ENCODE measurements at places on chromosomes 6 and 20.
A peak's percentile ranks its signal among the peaks of the same experiment; 100 is the strongest.

GRCh38 chr6:71209206-71209605 is 79.4 kb upstream of the OGFRL1 start:
- no peak for DNase-seq

GRCh38 chr20:21357844-21358243 is 39.5 kb downstream of the NKX2-4 start:
- DNase-seq = no peak

DNA sequence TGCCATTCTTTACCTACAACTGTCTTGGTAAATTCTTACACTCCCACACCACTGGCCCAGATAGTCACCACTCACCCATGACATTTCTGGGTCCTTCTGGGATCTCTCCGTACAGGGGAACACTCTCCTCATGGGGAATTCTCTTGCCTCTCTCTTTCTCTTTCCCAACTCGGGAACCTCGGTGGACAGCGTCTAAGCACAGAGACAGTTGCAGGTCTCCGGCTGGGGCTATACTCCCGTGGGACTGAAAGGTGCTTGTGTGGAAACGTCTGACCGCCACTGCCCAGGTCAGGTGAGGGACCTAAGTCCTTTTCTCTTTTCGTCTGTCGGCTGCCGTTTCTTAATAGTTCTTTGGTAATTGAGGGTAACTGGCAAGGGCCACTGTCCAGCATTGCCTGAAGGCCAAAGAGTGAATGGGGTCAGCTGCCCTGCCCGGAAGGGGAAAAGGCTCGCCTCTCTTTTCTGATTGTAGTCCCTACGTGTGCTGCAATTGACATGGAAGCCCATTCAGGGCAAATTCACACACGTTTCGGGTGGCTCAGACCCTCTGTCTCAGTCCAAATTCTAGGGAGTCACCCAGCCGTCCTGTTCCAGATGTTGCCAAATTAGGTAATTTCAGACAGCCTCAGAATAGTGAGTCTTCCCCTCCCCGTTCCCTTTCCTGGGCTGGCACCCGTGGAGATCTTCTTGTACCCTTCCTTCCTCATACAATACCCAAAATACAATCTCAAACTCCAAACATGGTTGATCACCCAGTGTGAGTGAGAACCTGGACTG is 31.2 kb upstream of the RIPK1 start:
- no peak for DNase-seq

- DNase-seq = no peak
These were observed 224.4 kb upstream of the SASH1 start for GRCh38 chr6:148118244-148118643.

DNA sequence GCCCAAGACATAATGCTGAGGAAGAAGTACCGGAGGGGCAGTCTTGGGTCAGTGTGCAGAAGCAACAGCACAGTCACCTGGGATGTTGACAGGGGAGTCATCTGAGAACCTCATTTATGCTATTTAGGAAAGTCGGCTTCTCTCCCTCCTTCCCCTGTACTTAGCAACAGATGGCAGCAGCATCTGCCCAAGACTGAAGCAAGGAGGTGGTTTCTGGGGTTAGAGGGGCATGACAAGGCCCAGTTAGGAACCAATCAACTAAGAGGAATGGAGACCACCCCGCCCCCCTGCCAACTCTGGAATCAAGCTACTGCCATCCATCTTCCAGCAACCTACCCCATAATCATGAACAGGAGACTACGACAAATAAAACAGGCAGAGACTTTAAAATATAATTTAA is 21.7 kb downstream of the RIPK1 start:
- no peak for DNase-seq

DNA sequence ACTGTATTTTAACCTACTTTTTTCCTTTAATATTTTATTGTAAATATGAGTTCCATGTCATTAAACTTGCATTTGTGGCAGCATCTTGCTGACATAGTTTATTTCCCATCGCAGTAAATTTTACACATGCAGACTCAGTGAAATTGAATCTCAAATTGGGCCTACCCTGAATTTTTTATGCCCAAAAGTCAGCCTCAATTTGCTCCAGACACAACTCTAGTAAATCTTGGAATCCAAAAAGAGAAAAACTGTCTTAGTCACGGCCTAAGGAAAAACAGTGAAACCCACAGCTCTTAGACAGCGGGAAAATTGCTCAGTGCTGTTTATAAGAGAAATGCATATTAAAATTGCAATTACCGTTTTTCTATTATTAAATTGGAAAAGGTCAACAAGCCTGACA is 85.3 kb upstream of the PCSK2 start:
- DNase-seq = no peak

DNA sequence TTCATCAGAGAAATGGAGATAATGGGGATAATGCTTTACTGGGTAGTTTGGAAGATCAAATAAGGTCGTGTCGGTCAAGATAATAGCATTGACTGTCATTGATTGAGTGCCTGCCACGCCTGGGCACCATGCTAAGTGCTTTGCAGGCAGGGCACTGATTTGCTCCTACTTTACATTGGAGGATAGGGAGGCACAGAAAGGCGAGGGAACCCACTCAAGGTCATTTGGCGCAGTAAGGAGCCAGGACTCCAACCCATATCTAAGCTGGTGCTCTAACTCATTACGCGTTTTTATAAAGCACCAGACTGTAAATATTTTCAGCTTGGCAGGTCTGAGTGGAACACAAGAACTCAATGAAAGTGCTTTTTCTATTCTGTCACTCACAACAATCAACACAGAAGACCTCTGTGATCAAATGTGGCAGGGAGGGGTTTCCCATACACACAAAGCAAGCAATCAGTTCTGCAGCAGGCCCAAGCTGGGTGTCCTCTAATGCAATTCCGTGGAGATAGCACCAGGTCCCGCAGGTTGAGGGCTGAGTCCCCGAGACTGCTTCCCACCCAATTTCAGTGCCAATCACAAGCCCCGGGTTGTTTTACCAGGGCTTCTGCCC is 373.6 kb downstream of the CDH26 start:
- no peak for DNase-seq

DNA sequence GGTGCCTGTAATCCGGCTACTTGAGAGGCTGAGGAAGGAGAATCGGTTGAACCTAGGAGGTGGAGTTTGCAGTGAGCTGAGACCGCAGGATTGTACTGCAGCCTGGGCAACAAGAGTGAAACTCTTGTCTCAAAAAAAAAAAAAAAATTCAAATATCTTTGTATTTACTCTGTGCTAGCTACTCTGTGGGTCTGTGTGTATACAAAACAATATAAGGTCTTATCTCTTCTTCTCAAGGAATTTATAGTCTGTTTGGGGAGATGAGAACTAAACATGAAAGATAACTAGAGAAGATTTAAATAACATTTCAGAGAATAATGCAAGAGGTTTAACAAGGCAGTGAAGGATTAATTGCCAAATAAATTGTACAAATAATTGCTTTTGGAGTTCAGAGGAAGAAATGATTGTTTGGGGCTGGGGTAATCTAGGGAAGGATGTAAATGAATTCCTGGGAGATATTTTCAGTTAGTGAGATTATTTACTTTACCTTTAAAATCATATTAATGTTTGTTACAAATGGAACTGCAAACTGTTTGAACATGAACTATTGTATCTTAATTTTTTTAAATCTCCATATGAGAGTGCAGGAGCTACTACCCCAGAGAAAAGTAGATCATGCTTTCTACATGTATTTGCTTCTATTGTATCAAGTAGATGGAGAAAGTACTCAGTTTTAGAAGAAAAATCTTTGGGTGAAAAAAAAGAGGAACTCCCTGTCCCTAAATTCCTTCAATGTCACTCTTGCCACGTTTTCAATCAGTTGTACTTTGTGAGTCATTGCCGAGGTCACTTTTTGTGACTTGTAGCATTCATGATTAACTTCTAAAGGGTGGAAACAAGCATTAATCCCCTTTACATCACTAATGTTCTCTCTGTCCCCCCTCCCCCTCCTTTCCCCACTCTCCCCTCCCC is 39.0 kb downstream of the NCOA3 start:
- peak; percentile 39 for DNase-seq

- DNase-seq = no peak
These were observed 110.4 kb upstream of the PHACTR3 start for GRCh38 chr20:59493926-59494325.

DNA sequence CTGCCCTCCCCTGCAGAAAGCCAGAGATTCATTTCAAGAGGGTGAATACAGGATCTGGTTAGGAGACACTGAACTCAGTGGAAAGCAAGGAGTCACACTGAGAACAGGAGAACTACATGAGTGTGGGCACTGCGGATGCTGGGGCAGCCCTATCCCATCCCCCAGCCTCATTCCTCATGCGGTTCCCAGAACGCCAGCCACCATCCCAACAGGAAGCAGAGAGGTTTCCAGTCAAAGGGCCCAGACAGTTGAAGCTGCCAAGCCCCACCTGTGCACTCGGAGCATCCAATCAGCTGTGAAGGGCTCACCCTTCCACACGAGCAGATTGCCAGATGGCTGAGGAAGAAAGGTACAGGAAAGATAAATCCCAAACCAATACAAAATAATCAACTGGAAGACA is 50.7 kb upstream of the PRND start:
- DNase-seq = no peak

- DNase-seq = no peak
These were observed 243.5 kb downstream of the FRK start for GRCh38 chr6:115817161-115817560.

GRCh38 chr6:139381216-139381865 is 6.9 kb upstream of the CITED2 start:
- DNase-seq = no peak

GRCh38 chr6:135586844-135587243 is 89.3 kb upstream of the AHI1 start:
- no peak for DNase-seq

DNA sequence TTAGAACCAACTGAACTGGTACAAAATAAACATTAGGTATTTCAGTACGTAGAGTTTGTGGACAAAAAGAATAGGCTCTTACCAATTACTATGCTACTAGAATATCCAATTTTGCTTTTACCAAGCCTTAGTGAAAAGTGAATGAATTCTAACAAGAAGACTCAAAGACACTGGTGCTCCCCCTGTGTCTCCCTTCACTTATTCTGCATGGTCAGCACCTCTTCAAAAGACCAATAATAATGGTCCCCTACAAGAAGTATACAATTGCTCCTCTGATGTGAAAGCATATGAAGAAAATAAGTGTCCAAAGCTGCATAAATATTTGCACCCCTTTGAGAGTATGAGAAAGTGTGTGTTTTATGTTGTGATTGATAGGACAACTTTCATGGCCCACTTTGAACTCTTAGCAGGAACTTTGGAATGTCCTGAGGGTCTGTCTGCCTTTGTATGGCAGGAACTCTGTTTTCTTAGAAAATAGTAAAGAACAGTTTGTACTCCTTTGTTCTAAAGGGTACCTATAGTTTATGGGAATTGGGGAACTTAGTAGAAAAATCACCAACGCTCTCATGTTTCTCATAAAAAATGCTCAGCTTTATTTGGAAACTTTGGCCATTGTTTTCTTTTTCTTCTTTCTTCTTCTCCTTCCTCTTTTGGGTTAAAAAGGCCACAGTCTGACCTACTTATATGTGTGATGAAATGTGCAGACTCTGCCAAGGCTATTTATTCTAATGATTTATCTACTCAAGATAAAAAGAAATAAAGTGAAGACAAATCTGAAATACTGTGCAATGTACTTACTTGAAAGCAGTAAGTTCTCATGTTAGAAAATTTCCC is 352.4 kb downstream of the LAMA2 start:
- no peak for DNase-seq

GRCh38 chr6:161268531-161269210 is 5.2 kb downstream of the AGPAT4 start:
- no peak for DNase-seq

- no peak for DNase-seq
These were observed 112.7 kb downstream of the ISM1 start for GRCh38 chr20:13333793-13334192.

GRCh38 chr6:152267967-152268845 is 369.0 kb downstream of the SYNE1 start:
- peak; percentile 34 for DNase-seq

GRCh38 chr20:29742699-29743100 is 1514.8 kb upstream of the DEFB115 start:
- no peak for DNase-seq
